Prostate gland (tissue), 2 donors: ENCODE measurements at places on chromosomes 7 and 10.

DNA sequence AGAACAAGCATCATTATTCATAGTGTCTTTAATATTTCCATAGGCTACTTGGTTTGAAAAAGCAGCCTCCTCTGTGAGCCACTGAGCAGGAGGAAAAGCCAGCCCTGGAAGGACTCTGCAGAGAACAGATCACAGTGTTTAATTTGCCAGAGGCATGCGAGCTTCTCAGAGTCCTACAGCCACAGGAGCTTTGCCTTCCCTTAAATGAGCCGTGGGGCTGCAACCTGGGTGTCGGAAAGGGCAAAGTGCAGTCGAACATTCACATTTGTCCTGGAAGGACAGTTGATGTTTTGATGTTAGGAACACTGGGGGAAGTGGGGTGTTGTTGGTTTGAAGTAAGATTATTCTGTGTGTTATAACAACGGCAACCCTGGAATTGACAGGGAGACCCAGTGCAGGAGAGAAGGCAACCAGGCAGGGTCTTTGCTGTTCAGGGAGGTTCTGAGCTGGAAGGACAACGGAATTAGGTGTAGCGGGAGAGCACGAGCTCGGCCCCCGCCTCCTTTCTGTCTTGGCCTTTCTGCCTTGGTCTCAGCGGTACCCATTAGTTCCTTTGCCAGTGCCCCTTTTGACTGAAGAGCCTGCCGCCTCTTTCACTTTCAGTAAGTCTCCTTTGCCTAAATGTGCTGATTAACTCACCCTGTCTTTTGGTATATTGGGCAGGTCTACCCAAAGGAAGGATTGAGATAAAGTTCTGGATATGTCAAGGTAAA, 192.3 kb upstream of the PITRM1 start:
- H3K27ac ChIP-seq: no peak overlapping the region
- H3K4me3 ChIP-seq: no peak overlapping the region
- DNase-seq: no peak
- H3K27me3 ChIP-seq: no peaks in the 10 kb centered on the region
- no peaks in the 10 kb centered on the region for H3K4me1 ChIP-seq

DNA sequence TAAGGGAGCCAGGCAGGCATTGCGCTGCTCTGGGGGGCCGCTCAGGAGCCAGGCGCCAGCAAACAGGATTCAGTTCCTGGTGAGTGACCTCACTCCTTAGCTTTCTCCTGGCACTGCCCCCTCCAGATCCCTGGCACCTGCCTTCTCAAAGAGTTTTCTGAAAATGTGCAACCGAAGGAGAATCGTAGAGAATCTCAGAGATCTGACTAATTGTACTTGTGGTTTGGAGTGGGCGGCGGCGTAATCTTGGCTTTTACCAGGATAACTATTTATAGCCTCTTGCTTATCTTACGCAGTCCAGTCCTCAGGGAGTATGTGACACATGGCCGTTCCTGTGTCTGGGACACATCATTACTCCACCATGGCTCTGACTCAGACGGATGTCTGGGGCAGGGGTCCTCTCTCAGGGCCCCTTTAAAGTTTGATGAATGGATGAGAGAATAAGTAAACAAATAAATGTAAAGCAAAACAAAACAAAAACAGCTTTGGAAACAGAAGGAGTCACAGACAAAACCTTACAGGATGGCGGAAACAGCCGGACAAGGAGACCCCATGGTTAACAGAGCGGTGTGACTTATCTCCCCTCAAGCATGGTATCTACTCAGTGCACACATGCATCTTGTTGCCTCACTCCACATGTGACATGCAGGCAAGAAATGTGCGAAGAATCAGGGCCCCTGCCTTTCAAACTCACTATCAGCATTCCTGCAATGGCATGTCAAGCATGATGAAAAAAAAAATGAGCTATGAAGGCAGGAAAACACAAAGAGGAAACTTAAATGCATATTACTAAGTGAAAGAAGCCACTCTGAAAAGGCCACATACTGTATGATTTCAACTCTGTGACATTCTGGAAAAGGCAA, 99.7 kb downstream of the TNS3 start:
- H3K36me3 ChIP-seq: no peaks in the 10 kb centered on the region
- H3K4me3 ChIP-seq: no peak overlapping the region
- H3K27me3 ChIP-seq: no peaks in the 10 kb centered on the region
- no peak overlapping the region for H3K27ac ChIP-seq
- DNase-seq: no peak

GRCh38 chr10:72561745-72562166, 64.1 kb downstream of the MICU1 start:
- H3K36me3 ChIP-seq: no peaks in the 10 kb centered on the region
- no peaks in the 10 kb centered on the region for H3K4me1 ChIP-seq
- H3K4me3 ChIP-seq: no peak overlapping the region
- no peak for DNase-seq
- no peak overlapping the region for H3K27ac ChIP-seq
- no peaks in the 10 kb centered on the region for H3K27me3 ChIP-seq

- no peak overlapping the region for H3K4me3 ChIP-seq
- DNase-seq: no peak
- no peaks in the 10 kb centered on the region for H3K36me3 ChIP-seq
- H3K27me3 ChIP-seq: no peaks in the 10 kb centered on the region
These were observed 284.3 kb downstream of the TCERG1L start for GRCh38 chr10:131027256-131027655.

DNA sequence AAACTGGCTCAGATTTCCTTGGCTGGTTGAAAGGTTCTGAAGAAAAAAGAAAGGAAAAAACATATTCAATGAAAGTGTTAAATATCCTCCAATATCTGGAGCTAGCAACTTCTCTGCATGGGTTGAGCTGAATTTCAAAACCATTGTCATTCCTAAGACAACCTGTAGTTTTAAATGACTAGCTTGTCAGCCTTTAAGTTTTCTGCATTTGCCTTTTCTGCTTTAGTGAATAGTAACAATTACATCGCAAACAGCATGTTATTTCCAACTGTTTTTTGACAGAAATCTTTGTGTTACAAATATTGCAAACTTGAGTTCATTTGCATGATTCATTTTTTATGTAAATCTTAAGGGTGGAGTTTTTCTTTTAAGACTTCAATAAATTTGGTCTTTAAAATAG, 852.3 kb upstream of the CELF2 start:
- H3K36me3 ChIP-seq: no peaks in the 10 kb centered on the region
- H3K27me3 ChIP-seq: no peaks in the 10 kb centered on the region
- no peak overlapping the region for H3K27ac ChIP-seq
- H3K4me1 ChIP-seq: no peaks in the 10 kb centered on the region
- no peak for DNase-seq

DNA sequence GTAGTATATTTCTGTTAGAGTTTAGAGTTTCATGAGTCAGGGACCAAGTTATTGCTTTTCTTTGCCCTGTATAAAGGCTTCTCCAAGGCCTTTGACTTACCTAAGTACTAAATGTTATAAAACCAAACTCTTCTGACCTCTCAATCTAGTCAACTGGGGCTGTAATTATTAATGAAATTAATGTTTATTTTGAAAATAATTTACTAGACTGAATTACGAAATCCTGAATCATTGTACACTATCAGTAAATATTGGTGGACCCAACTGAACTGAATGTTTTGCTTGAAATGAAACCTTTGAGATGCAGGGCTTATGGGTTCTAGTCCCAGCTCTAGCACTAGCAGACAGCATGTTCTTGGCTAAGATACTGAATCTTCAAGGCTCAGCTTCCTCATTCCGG, 1.7 kb upstream of the CYP2C9 start:
- no peak for DNase-seq
- no peak overlapping the region for H3K4me3 ChIP-seq
- no peak overlapping the region for H3K27ac ChIP-seq
- no peaks in the 10 kb centered on the region for H3K36me3 ChIP-seq
- no peaks in the 10 kb centered on the region for H3K27me3 ChIP-seq

GRCh38 chr7:20417675-20418382, 87.1 kb downstream of the ITGB8 start:
- no peak overlapping the region for H3K27ac ChIP-seq
- H3K27me3 ChIP-seq: no peaks in the 10 kb centered on the region
- no peak for DNase-seq
- no peak overlapping the region for H3K4me3 ChIP-seq
- H3K36me3 ChIP-seq: no peaks in the 10 kb centered on the region

DNA sequence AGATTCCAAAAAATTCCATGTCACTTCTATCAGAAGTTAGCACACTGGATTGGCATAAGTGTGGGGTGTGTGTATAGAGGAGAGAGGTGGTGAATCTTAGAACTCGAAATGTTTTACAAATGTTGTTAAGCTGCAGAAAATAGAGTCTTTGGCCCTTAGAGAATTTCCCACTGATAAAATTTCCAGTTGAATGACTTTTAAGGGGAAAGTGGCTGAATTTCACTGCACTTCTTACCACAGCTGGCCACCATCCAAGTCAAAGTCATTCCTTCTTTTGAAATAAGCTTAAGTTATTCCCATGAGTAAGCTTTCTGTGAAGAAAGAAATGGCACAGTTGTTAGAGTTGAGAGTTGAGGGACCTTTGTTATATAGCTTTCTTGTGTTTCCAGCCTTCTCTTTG, 13.9 kb downstream of the VCL start:
- no peaks in the 10 kb centered on the region for H3K27me3 ChIP-seq
- no peaks in the 10 kb centered on the region for H3K4me1 ChIP-seq
- H3K4me3 ChIP-seq: no peak overlapping the region
- H3K27ac ChIP-seq: no peak overlapping the region
- DNase-seq: no peak
- H3K36me3 ChIP-seq: no peaks in the 10 kb centered on the region

GRCh38 chr7:110977127-110977737, 113.7 kb upstream of the LRRN3 start:
- no peaks in the 10 kb centered on the region for H3K36me3 ChIP-seq
- no peaks in the 10 kb centered on the region for H3K4me1 ChIP-seq
- DNase-seq: no peak
- H3K27ac ChIP-seq: no peak overlapping the region
- no peak overlapping the region for H3K4me3 ChIP-seq
- H3K27me3 ChIP-seq: no peaks in the 10 kb centered on the region

DNA sequence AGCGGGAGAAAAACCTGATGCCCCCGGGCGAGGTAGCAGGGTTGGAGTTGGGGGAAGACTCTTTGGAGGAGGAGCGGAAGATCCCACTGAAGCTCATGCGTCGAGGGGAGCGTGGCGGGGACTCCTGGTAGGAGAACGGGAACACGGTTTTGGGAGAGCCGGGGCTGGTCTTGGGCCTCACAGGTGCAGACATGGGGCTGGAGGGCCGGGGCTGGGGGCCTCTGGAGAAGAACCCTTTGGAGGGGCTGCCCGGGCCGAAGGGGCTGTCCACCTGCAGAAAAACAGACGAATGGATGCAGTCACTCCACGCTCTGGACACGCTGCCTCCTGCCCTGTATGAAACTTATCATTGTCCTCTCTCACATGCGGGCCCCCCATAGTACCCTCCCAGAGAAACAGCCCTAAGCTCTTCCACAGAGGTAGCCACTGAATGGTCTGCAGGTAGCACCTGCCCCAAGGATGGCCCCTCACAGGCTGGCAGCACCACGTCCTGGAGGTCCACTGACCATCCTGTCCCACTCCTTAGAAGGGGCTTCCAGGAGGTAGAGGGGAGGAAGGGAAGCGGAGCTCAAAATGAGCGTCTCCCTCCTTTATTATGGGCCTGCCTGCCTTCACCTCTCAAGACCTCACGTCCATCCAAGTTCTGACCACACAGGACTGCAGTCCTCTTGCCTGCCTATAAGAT, 95.6 kb downstream of the PRKAG2 start:
- peak overlapping the region; percentile 21 for H3K27ac ChIP-seq
- H3K36me3 ChIP-seq: no peaks in the 10 kb centered on the region
- no peak overlapping the region for H3K4me3 ChIP-seq
- H3K4me1 ChIP-seq: peaks cover 3% of the 10 kb centered on the region

DNA sequence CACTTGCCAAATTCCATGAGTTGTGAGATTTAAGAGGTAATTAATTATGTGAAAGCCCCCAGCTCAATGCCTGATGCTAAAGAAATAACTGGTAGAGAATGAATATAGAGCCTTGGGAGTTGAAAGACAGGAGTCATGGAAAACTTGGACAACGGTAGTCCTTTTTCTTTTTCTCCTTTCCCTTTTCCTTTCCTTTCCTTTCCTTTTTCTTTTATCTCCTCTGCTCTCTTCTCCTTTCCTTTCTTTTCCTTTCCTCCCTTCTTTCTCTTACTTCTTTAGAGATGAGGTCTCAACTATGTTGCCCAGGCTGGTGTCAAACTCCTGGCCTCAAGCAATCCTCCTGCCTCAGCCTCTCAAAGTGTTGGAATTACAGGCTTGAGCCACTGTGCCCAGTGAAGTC, 7.9 kb upstream of the TSPAN15 start:
- H3K4me1 ChIP-seq: no peaks in the 10 kb centered on the region
- no peak for DNase-seq
- no peaks in the 10 kb centered on the region for H3K27me3 ChIP-seq
- no peak overlapping the region for H3K4me3 ChIP-seq
- H3K36me3 ChIP-seq: no peaks in the 10 kb centered on the region

- no peaks in the 10 kb centered on the region for H3K4me1 ChIP-seq
- no peak overlapping the region for H3K27ac ChIP-seq
- no peak overlapping the region for H3K4me3 ChIP-seq
- DNase-seq: no peak
- H3K27me3 ChIP-seq: no peaks in the 10 kb centered on the region
These were observed 440.6 kb downstream of the PARD3 start for GRCh38 chr10:34374356-34375045.

DNA sequence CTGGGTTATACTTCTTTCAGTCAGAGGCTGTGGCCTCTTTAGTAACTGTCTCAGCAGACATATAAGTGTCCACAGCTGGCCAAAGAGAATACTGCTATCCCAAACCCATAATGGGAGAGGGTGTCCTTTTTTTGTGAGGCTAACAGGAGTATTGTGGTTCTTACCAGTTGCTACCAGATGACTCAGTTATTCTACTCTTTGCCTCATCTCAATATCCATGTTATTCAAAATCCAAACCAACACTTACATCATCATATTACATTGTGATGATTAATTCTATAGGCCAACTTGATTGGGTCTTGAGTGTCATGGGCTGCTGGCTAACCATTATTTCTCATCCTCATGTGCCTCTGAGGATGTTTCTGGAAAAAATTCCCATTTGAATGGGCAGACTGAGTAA, 120.9 kb downstream of the TMEM168 start:
- no peaks in the 10 kb centered on the region for H3K27me3 ChIP-seq
- no peak overlapping the region for H3K27ac ChIP-seq
- no peak overlapping the region for H3K4me3 ChIP-seq

DNA sequence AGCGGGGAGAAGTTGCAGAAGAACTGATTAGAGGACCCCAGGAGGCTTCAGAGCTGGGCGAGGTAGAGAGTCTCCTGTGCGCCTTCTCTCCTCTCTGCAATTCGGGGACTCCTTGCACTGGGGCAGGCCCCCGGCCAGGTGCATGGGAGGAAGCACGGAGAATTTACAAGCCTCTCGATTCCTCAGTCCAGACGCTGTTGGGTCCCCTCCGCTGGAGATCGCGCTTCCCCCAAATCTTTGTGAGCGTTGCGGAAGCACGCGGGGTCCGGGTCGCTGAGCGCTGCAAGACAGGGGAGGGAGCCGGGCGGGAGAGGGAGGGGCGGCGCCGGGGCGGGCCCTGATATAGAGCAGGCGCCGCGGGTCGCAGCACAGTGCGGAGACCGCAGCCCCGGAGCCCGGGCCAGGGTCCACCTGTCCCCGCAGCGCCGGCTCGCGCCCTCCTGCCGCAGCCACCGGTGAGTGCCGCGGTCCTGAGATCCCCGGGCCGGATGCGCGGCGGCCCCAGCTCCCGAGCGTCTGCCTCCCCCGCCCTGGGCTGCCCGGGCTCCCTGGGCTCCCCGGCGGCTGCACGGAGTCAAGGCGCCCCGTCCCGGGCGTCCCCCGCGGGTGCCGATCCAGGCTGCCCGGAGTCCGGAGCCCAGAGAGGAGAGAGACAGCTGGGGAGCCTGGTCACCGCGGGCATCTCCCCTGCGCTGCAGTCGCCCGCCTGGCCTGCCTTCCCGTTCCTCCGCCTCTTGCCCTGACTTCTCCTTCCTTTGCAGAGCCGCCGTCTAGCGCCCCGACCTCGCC, at the start of gene PLAU:
PLAU (plus strand) TSS at position 369 of the 789 bp plus-strand sequence. CDS start 424 bp downstream, outside the sequence.
- no peaks in the 10 kb centered on the region for H3K27me3 ChIP-seq
- H3K36me3 ChIP-seq: no peaks in the 10 kb centered on the region
- H3K4me3 ChIP-seq: peak within 1 kb of the TSS; percentile 47
- DNase-seq: peak; percentile 25
- peak within 1 kb of the TSS; percentile 26 for H3K27ac ChIP-seq
